ENCODE measurements at places on chromosomes 16 and 17.

- no peak for DNase-seq
These were observed 17.9 kb upstream of the CD300E start for GRCh38 chr17:74641224-74641957.

DNA sequence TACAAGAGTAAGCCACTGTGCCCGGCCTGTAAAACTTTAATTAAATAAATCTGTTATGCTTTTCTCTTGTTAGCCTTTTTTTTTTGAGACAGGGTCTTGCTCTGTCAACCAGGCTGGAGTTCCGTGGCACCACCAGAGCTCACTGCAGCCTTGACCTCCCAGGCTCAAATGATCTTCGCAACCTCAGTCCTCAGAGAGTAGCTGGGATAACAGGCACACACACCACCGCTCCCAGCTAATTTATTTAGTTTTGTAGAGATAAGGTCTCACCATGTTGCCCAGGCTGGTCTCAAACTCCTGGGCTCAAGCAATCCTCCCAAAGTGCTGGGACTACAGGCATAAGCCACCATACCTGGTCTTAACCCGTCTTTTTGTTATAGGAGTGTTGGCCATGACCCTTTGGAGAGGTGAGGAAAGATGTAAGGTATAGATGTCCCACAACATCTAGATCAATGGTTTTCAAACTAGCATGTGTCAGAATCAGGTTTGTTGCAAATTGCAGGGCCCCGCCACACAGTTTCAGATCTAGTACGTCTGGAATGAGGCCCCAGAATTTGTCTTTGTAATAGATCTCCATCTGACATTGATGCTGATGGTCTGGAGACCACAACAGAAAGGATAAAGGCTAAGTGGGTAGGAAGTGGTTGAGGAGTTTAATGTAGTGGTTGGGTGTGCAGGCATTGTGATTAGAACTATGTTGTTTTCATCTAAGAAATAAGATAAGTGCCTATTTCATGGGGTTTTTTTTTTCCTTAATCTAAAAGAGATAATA lies 4.3 kb upstream of the GGA2 start:
- no peak for DNase-seq

DNA sequence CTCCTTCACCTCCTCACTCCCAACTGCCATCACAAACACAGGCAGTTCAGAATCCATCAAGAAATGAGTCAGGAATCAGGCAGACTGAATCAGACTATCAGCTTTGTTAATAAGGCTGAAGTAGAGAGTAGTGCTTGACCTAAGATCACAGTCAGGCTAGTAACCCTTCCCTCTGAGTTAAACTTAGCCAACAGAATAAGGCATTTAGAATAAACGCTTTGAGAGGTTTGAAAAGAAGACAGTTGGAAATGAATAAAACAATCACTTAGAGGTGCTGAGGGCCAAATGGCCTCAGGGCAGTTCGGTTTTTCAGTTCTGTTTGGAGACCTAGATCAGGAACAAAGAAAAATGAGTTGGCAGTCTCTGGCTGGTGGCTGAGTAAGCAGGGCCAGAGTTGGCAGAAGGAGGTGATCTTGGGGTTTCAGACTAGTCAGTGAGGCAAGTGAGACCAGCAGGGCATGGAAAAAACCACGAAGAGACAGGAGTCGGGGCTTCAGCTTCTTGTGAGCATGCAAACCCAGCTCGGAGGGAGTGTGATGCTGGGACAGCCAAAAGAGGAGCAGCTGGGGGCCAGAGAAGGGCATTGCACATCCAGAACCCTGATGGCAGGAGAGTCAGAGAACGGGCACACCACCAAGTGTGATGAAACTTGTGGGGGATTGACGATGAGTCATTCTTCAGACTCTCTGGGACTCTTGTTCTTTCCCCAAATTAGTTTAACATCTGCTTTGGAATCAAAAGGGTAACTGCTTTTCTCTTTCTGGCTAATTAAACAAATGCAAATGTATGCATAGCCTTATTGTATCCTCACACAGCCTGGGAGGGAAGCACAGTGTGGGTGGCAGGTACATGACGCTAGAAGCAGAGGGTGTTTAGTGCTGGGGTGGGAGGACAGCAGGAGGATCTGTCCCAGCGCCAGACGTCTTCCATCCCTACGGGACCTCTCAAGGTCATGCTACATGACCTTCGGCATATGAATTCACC lies 54.8 kb downstream of the SPECC1 start:
- peak; percentile 10 for DNase-seq

DNA sequence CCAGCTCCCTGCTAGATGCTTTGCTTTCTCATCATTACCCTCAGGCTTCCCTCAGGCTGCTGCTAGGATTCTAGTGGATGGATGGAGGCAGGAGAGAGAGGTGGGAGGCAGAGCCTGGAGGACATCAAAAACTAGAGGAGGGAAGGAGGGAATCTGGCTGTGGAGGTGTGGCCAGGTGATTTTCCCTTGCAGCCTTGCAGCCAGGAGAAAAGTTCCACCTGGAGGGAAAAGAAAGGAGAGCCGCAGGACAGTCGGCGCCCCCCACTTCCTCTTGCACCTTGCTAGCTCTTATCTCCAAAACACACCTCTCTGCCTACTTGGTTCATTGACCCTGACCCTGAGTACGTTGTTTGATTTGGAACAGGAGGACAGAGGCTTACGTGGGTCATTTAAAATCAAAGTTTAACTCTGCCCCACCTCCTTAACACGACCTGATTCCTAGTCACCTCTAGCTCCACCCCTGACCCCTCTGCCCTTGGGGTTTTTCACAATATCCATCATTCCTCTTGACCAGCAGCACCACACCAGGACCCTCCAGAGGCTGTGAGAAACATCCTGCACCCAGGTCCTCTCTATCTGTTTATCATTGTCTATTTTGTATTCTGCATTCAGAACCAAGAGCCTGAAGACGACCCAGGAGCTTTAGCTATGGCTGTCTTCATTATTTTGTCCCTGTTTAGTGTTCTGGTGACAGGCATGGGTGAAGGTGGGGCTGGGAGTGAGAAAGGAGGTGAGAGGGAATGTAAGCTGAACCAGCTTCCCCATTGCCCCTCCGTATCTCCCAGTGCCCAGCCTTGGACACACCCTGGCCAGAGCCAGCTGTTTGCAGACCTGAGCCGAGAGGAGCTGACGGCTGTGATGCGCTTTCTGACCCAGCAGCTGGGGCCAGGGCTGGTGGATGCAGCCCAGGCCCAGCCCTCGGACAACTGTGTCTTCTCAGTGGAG lies 15.9 kb downstream of the AOC3 start:
- DNase-seq: no peak

DNA sequence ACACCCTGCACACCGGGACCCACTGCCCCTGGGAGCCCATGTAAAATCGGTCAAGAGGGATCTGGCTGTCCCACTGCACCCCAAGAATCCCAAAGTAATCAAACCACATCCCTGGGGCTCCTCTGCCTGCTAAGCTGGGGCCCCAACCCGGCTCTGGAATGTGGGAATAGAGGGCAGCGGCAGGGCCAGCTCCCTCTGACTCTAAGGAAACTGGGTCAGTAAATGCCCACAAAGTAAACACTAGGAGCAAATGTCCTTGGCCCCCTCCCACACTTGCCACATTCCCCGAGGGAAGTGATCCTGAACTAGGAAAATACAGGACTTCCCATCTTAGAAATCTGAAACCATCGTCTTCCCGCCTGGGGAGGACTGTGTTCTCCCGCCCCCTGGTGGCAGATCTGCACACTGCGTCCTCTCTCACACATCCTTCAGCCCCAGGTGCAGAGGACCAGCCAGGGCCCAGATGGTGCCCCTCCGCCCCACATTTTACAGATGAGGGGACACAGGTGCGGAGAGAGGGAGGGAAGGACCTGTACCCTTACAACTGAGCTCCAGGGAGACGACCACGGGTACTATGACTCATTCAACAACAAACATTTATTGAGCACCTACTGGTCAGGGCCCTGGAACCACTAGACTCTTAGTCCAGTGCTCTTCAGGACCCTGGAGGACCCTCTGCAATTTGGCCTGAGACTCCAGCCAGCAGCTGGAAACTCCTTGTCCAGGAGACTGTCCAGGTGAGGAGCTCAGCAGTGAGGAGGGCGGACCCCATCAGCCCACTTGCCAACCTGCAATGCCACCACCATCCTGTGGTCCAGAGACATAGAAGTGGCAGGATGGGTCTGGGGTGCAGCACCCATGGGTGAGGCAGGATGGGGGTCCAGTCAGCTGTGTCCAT lies 10.1 kb downstream of the P3H4 start:
- DNase-seq: peak; percentile 71
